Fibroblast of mammary gland (primary cell): ENCODE measurements at places on chromosomes 2 and 18.

DNA sequence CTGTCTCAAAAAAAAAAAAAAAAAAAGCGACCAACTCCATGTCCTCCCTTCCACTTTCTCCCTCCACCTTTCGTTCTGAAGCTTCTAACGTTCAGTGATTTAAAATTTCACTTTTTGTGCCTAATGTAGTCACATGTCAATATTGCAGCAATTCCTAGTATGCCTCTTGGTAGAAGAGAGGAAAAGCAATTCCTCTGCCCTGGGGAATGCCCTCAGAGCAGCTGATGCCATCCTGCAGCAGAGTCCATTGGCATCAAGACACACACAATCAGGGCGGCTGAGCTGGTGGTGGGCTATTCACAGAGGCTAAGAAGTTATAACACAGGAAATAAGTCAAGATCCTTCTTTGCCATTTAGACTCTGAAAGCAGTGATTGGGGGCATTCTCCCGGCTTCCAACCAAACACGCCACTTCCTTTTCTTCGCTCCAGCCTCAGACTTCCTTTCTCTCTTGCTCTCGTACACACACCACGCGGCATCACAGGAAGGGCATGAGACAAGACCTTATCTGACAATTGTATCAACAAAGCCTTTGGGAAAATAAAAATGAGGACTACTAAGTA lies 71.9 kb downstream of the MOGAT1 start:
- no peak for DNase-seq

GRCh38 chr2:212385241-212385640 lies 153.4 kb downstream of the ERBB4 start:
- no peak for DNase-seq

GRCh38 chr2:147499785-147500184 lies 345.0 kb upstream of the ACVR2A start:
- peak; percentile 23 for DNase-seq

DNA sequence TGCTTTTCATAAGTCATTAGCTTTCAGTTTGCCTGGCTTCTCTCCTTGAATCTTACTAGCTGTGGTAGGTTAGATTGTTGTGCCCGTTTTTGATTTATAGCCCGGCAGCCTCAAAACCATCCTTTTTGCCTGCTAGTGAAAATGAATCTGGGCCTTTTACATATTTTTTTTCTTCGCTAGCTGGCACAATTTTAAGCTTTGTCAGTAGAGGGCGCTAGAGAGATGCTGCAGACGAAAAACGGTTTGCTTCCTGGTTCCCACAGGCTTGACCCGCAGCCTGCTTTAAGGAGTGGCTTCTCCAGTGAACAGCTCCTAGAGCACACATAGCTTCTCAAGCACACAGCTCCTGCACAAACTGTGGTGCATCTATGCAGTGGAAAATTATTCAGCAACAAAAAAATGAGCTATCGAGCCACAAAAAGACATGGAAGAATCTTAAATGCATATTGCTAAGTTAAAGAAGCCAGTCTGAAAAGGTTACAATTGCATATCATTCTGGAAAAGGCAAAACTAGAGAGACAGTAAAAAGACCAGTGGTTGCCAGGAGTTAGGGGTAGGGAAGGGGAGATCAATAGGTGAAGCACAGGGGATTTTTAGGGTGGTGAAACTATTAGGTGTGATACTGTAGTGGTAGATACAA lies 47.9 kb downstream of the E2F6 start:
- DNase-seq = peak; percentile 29

DNA sequence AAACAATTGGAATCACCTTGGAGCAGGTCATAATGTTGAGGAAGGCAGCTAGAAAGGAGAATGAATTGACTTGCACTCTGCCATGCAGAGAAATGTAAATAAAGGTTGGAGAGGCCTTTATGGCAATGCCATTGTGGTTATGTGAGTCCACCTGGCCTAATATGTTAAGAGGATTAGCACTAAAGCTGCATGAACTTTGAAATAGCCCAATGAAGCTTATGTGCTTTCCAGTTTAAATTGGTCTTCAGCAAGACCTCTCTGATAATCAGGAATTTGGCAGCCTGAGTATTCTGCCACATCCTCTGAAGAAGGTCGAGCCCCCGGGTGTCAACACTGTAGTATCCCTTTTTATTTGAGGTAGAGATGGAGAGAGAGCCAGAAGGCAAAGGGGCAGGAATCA lies 464.9 kb downstream of the CDH2 start:
- DNase-seq = no peak

DNA sequence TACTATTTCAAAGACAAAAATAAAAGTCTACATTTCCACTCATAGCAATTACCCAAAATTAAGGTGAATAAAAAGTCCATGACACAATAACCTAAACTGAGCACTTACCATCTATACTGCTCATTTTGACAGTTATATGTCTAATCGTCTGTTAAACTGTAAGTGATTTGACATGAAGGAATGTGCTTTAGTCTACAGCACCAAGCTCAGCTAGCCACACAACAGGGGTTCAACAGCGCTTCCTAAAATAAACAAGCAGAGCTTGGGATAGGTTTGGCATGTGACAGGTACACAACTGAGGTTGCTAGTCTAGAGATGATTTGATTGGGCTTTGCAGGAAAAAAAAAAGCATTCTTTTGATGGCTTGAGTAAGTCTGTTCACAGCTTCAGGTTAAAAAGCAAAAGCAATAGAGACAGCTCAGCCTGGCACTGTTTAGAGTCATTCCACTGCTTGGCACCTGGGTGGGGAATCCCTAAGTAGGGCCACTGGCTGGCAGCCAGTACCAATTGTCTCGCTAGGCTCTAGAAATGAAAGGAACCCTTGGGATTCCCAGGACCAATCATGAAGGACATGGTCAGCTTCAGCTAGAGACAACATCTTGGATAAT lies 78.6 kb downstream of the BARD1 start:
- no peak for DNase-seq

DNA sequence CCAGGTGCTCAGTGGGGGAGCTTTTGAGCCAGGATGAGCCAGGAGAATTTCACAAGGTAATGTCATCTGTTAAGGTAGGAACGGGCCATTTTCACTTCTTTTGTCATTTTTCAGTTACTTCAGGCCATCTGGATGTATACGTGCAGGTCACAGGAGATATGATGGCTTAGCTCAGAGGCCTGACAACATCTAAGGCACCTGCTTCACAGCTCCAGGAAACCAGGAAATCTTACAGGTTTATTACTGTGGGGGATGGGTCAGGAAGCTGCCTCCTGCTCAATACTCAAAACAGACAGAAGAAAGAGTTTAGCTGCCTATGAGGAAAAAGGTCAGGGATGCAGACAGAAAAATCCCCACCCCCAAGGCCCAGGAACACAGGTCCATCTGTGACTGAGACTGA lies 364.3 kb upstream of the LRP1B start:
- no peak for DNase-seq

GRCh38 chr18:45688833-45689232 lies 35.1 kb upstream of the SLC14A1 start:
- peak; percentile 25 for DNase-seq

GRCh38 chr2:117858892-117859531 lies 44.5 kb downstream of the DDX18 start:
- no peak for DNase-seq

DNA sequence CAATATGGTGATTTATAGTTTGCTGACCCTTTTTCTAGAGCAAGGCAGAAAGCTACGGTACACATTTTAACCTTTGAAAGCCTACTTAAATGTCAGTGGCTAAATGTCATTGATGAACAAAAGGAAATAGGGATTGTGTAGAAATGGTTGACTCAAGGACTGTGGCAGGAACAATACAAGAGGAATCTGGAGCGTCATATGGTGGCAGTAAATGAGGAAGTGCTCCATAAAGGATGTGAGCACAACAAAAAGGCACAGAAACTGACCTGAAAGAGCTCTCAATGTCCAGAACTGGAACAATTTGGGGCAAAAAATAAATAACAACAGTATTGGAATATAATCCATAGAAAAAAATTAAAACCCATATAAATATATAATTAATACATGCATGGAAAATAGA lies 443.9 kb upstream of the VRK2 start:
- no peak for DNase-seq

DNA sequence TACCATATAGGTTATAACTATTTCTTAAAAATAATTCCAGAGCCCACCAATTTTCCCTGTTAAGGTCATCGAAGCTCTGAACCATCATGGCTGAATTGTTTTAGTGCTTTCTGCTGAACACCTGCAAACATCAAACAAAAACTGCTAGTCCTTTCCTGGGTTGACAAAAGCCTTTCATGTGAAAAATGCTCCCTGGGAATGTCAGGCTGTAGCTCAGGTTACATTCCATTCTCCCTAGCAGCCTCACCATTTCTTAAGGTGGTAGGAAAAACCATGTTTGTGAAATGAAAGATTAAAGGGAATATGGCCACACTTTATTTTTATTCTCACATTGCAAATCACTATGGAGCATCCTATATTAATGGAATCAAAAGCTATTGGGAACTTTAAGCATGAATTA lies 5.7 kb downstream of the TCF4 start:
- DNase-seq = no peak

DNA sequence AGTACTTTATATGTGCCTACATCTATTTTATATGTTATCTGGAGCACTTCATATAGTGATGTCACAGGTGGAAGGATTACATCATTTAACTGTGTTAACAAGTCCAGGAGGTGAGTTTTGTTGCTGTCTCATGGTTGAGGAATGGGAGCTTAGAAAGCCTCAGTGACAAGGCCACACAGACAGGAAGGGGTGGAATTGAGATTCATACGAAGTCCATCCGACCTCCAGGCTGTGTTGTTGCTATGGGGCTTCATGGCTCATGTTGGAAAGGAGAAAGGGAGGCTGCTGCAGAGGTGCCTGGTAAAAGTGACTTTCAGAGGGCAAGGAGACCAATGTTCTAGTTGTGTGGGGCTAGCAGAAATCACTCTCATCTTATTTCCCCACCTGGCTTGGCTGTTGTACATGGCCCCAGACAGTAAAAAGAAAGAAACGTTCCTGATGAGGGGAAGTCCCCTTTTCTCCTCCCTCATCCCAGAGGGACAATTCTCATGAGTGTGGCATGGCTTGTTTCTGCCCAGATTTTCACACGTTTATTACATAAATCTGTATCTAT lies 31.0 kb upstream of the GREB1 start:
- no peak for DNase-seq

- DNase-seq = no peak
Measured at GRCh38 chr2:205783872-205784499, 101.7 kb downstream of the NRP2 start.

- DNase-seq = no peak
Measured at GRCh38 chr18:13730481-13730880, 4.0 kb downstream of the RNMT start.

DNA sequence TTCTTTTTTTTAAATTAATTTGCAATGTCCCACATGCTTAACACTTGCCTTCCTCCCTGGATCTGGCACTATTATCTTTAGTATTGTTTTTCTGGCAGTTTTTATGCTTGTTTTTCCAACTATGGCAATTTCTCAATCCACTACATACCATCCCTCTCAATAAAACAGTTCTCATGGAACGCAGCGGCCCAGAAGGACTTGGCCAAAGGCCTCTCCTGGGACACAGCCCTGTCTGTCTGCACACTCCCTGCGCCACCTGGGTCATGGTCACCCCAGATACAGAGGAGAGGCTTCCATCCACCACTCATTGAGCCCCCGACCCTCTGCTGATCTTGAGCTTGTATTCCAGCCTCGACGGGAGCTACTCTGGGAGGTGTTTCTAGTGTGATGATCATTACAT lies 91.2 kb downstream of the TWIST2 start:
- DNase-seq = no peak

GRCh38 chr2:96104487-96104861 lies 11.9 kb downstream of the ADRA2B start:
- DNase-seq = no peak

GRCh38 chr18:44927127-44927849 lies 246.6 kb downstream of the SETBP1 start:
- peak; percentile 51 for DNase-seq

- DNase-seq = peak; percentile 21
Measured at GRCh38 chr18:3874125-3874524, 424.2 kb downstream of the TGIF1 start.

DNA sequence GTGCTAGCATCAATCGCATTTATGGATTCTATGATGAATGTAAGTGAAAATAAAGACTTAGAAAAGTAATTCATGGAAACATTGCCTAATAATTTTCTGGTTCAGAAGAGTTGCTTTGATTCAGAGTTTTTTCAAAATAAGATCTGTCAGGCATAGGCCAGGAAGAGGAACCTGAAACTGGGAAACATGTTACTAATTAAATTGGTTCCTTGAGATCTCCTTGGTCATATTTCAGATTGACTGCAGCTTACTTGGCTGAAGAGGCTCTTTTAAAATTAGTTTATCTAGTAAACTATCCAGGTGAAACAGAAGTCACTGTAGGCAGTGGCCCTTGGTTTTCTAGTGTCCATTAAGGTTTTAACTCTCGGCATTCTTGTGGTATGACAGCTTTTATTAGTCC lies 27.4 kb downstream of the PPP1CB start:
- DNase-seq = no peak

DNA sequence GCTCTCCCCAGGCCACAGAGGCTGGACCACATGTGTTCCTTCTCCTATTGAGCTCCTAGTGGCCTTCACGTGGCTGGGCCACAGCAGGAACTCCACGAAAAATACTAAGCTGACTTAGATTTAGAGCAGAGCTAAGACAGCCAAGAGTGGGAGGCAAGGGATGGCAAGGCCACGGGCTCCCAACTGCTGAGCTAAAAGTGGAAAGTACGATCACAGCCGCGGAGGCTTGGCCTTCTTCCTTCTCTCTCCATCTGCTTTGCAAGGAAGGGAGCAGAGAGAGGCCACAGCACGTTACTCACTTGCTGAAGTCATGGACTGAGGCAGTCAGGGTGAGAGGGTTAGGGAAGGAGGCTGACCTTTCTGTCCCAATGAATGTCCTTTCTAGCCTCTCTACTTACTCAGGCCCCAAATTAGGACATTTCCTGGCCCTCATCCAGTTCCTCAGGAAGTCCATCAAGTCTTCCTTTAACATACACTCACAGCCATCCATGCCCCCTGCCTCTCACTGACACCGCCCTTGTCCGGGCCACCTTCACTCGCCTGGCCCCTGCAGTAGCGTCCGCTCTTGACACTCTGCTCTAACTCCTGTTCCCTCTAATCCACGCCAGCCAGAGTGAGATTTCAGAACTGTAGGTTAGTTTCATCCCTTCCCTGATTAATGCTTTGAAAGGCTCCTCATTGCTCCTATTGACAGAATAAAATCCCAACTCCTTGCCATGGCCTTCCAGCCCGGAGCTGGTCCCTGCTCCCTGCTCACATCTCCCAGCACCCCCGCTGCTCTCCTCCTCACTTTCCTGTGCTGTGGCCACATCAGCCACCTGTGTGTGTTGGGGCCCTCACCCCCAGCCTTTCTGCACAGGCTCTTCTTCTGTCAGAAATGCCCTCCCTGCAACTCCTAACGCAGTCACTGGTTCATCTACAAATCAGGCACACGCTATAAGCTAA lies 204.2 kb downstream of the CYP26B1 start:
- DNase-seq = peak; percentile 79

DNA sequence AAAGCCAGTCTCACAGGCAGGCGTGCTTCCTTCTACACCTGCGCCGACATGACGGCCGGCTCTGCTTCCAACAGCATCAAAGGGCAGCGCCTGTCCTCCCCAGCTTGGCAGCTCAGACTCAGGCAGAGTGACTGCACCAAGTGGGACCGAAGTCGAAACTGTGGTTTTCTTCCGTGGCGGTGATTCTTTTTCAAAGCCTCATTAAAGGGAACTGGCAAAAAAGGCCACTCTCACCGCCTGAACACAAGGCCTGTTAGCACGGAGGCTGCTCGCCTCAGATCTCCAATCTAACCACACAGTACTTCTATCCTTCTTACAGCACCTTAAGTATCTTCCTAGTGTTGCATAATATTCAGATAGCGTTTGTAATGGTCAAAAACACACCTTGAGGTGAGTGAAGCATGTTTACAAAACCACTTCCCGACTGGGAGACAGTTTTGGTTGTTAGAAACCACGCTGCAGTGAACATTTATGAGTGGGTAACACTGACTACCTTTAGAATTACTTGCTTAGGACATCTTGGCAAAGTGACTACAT lies 236.4 kb downstream of the HDAC4 start:
- no peak for DNase-seq
